ENCODE measurements at places on chromosomes 16 and 17.

GRCh38 chr17:77214743-77215142 lies 74.0 kb downstream of the SEC14L1 start:
- DNase-seq: no peak

DNA sequence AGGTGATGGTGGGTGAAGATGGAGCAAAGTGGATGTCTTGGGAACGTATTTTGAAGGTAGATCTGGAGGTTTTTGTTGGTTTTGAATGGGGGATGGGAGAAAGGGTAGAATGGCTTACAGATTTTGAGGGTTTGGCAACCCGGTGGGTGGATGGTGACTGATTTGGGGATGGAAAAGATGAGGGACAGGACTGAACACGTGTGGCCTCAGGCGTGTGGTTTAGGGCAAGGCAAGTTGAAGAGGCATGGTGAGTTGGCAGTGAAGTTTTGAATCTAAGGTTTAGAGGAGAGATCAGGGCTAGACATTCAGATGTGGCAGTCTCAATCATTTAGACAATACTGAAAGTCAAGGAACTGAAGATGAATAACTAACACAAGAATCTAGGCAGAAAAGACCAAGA lies 5.0 kb upstream of the DCTPP1 start:
- DNase-seq: no peak

GRCh38 chr16:25141648-25142047 lies 30.1 kb downstream of the LCMT1 start:
- no peak for DNase-seq

DNA sequence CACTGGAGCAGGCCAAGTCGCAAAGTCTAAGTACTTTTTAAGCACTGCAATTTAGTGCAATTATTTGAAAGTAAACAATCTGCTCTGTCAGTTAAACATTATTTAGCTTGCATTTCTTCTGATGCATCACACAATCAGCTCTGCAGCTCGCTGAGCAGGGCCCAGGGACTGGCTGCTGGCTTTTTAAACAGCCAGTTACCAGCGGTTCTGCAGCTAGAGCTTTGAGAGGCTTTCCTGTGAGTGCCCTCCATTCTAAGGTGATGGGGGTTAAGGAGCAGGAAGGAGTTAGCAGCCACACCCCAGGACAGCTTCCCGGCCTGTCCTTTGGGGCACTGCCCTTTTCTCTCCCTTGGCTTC lies 154.3 kb downstream of the SALL1 start:
- DNase-seq: no peak

- DNase-seq: peak; percentile 33
These were observed 44.5 kb downstream of the LAT start for GRCh38 chr16:29029168-29029994.

DNA sequence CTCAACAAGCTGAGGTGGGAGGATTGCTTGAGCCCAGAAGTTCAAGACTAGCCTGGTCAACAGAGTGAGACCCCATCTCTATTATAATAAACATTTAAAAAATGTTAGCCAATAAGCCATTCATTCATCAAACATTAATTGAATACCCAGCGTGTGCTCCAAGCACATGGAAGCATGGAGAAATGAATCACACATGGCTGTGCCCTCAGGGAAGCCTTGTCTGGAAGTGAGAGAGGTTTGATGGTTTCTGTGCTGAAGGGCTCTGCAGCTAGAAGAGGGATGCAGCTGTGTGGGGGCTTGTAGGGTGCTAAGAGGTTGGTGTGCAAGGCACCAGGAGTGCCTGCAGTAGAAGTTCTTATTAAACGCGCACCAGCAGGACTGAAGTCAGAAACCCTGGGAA lies 11.2 kb downstream of the CYB5D2 start:
- DNase-seq: no peak

GRCh38 chr16:2955438-2955778 lies 8.7 kb upstream of the KREMEN2 start:
- no peak for DNase-seq

GRCh38 chr16:87584271-87584670 lies 18.0 kb upstream of the JPH3 start:
- no peak for DNase-seq

- DNase-seq: no peak
These were observed 24.4 kb upstream of the CRHR1 start for GRCh38 chr17:45759761-45760160.

GRCh38 chr16:50021544-50021943 lies 3.5 kb upstream of the CNEP1R1 start:
- no peak for DNase-seq

GRCh38 chr17:40671282-40671681 lies 6.3 kb upstream of the KRT222 start:
- no peak for DNase-seq

DNA sequence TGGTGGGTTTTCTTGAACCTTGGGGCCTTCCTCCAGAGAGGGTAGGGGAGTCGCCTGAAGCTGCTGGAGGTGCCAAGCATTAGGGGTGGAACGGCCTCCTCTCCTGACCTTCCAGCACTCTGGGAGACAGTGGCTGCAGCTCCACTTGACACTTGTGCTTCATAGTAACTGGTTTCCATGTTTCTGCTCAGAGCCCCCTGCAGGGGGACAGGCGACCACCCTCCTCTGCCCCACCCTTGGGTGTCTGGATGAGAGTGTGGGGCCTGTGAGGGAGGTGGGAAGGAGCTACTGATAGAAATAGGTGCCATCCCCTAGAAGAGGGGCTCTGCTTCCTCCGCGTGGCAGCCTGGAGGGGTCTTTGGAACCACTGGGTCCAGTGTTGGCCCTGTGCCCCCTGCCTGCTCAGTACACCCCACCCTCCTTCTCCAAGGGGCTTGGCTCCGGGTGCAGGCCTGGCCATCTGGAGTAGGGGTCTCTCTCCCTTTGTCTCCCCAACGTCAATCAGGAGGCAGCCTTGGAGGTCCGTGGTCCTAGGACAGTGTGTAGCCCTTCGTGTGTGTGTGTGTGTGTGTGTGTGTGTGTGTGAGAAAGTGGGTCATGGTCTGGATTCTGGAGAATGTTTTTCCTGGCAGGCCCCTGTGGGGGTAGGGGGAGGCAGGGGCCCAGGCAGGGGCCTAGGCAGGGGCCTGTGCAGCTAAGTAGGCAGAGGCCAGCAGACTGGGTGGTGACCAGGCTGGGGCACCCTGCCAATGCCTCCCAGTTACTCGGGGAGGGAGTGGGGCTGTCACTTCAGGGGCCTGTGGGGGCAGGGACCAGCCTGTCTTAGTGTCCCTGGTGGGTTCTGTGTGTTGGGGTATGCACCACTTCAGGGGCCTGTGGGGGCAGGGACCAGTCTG lies 4.9 kb downstream of the LASP1 start:
- DNase-seq: no peak

GRCh38 chr17:80851277-80851925 lies 140.2 kb upstream of the CHMP6 start:
- no peak for DNase-seq

DNA sequence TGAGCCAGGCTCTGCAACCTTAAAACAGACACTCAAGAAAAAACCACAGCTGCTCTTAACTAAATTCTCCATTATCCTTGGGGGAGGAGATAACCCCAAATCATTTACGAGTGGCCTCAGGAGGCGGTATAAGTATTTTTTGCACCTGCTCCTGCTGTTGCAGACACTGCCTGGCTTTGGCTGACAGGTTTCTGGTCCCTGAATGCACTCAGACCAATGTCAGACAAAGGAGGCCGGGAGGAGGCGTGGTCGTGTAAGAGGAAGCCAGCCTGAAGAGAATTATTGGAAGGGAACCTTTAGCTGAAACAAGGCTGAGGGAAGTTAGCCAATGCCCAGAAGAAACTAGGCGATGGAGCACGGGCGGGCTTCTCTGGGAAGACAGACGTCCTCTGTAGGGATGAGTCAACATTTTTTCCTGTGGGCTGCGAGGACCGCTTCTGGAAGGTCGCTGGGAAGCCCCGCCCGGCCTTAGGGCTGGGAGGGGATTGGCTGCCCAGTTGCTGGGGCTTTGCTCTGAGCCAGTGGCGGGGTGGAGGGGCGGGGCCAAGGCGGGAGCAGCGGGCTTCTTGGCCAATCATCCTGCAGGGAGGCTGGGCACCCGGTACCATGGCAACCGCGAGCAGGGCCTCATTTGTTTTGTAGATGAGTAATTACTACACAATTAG lies 82.3 kb downstream of the CCDC182 start:
- peak; percentile 98 for DNase-seq

GRCh38 chr17:78249818-78250806 lies 18.7 kb downstream of the TMEM235 start:
- DNase-seq: no peak

- peak; percentile 78 for DNase-seq
These were observed 649 bp downstream of the GSE1 start for GRCh38 chr16:85613604-85614337.

GRCh38 chr17:55765472-55765871 lies 14.6 kb downstream of the PCTP start:
- DNase-seq: no peak

DNA sequence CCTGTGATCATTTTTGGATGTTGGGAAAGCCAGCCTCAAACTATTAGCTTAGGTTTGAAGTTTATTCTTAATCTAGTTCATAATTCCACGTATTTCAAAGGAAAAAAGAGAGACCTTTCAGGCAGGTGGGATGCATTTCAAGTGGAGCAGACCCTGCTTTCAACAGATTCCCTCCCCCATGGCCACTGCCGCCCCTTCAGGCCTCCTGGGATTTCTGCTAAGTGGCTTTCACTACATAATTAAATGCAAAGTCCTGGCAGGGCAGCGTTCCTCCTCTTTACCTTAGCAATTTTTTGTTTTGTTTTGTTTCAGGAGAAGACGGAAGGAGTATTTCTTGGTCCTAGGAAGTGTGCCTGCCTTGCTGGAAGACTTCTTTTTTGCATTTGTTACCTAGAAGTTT lies 36.6 kb downstream of the MAF start:
- DNase-seq: no peak

- no peak for DNase-seq
These were observed 66.3 kb downstream of the WIPI1 start for GRCh38 chr17:68390888-68391545.

GRCh38 chr17:43018932-43019331 lies 3.3 kb downstream of the VAT1 start:
- no peak for DNase-seq

- DNase-seq: no peak
These were observed 251.7 kb upstream of the CACNG5 start for GRCh38 chr17:66583112-66583748.

DNA sequence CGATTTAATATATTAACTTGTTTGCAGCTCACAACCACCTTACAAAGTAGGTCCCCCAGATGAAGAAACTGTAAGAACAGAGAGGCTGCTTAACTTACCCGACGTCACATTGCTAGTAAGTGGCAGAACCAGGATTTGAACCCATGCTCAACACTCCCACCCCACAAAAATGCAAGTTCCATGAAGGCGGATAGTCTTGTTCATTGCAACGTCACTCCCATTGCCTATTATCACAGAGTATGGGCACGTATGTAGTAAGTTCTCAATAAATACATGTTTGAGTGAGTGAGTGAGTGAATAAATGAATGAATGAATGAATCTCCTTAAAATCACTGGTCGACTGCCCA lies 1.1 kb downstream of the USP31 start:
- no peak for DNase-seq

DNA sequence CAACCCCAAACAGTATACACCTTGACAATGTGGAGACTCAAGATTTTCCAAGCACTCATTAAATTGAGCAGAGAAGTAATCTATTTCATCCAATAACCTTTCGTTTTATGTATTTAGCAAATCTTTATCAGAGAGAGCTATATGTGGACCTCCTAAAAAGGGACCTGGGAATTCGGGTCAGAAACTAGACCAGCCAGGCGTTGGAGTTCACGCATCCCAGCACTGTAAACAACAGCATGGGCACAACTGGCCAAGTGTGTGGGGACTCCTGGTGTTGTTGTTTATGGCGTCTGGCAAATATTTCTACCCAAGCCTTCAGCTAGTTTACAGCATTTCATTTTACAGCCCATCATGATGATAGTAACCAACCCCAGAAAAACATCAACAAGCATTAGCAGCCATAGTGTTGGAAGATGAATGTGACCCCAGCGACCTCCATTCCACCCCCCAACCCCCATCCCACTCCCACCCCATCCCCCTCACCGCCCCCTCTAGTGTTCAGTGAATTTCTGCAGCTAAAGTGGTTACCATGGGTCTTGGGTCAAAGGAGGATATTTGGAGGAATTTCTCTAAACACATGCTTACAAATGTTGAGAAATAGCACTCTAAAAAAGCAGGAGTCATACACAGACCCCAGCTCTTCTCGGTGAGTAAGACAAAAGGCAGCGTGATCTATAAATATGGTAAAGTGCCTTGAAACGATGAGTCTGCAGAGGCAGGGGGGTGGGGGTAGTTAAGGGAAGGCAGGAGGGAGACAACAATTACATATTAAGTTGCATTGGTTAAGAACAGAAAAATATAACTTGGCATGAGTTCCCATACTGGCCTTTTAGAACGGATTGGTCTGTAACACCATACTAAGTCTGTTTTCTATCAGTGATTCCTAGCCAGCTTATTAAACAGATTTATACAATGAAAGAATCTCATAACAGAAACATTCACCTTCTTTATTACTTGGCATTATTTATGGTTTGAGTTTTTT lies 91.4 kb upstream of the TBX2 start:
- no peak for DNase-seq

DNA sequence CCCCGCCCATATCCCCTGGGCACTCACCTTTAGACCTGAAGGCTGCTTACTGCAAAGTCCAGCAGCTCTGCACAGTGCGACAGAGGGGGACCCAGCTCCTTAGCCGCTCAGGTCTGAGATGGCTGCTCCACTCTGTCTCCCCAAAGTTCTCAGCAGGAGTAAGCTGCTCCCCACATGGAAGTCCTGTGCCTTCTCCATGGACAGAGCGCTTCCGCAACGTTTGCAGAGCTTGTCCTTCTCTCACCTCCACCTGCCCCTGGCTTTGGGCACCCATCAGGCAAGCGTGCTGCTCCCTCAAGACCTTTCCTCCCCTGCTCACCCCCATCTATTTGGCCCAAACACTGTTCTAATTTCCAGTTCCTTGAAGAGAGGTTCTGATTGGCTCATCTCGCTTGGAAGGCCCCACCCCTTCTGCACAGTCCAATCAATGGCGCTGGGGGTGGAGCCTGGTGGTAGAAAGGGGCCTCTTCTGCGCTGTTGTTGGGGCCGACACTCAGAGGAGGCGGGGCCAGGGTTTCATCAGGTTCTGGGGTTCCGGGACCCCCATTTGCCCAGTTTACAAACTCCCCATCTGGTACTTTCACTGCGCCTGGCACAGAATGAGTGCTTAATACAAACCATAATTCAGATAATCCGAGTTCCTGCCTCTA lies 137.2 kb downstream of the CYLD start:
- no peak for DNase-seq

Measured in left cardiac atrium (tissue), 4 donors.